ENCODE measurements at places on chromosomes 1 and 21.
A peak's percentile ranks its signal among the peaks of the same experiment; 100 is the strongest.

DNA sequence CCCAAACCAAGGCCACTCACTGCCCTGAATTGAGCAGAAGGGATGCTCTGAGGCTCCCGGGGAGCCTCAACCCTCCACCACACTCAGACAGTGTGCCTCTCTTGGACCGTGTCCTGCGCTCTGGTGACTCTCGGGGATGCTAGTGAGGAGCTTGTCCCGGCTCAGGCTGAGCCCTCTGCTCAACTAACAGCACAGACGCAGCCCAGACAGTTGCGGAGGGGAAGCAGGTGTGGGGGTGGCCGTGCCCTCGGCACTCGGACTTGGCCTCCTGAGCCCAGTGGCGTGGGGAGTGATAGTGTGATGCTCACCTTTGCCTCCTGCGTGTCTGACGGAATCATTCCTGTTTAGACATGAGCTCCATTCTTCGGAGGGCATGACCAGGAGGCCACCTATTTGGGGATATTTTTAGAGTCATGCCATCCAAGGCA lies 15.4 kb upstream of the SLC19A1 start:
- DNase-seq, result no peak

DNA sequence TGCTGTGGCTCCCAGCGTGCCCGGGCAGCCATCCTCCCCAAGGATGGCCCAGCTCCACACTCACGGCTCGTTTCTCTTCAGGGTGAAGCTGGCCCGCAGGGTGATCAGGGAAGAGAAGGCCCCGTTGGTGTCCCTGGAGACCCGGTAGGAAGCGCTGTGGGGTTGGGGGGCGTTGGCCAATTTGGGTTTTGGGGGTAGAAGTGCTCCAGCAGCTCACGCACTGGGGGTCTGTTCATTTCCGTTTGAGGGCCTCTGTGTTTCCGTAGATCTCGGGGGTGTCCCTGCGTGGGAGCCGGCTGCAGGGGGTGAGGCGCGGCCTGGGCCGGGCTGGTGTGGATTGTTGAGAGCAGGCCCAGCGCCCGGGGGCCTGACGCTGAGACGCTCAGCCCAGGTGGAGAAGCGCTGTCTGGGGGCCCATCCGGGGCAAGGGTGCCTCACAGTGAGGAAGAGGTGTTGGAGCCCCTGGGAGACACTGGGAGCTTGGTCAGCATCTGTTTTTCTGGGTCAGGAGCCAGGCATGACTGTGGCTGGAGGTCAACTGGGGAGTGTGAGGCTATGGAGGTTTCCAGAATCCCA lies 12.6 kb downstream of the COL6A1 start:
- DNase-seq, result peak; percentile 36

DNA sequence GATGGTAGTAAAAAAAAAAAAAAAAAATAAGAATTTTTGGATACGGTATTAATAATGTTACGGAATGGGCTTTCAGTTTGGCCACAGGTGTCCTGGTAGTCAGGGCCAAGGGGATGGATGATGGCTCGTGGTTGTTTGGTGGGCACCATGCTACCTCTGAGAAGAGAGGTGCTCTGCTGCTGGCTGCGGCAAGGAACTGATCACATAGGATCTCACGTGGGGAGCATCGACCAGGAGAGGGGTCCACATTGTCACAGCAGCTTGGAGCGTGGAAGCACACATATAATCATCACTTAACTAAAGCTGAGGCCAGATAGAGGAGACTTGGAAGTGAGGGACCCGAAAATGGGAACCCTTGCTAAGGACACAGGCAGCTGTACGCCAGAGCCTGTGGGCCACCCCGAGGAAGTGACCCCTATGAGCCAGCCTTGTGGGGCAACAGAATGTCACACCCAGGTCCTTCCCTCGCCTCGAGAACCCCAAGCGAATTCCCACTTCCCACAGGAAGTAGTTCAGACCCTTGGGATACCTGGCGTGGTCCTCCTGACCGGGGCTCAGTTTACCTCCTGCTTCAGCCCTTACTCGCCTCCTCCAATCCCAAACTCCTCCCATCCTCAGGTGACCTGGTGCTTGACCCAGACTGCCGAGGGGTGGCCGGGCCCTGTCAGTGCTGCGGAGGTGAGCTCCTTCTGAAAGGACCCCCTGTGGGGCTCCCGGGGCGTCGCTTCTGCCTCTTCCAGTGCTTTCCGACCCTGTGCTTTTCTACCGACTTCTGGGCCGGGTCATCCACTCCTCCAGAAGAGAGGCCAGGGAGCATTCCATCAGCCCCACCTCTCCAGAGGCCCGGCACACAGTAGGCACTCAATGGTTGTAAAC lies 222.0 kb downstream of the CAMTA1 start:
- DNase-seq, result no peak

DNA sequence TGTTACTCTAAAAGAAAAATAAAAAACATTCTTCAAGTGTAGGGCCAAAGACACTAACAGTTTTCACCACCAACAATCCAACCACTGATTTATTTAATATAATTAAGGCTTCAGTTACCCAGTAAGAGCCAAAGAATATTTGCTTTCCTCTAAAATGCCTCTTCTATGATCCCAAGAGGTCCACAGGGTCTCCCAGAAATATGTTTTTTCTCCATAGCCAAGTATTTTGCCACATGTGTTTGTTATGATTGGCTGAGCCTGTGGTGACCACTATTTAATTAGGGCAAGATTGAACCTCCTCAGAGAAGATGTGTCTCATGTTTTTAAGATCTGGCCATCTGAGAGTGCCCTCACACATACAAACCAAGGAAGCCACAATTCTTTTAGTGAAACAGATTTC lies 135.9 kb downstream of the TPR start:
- DNase-seq, result no peak

- DNase-seq, result no peak
Observed at GRCh38 chr1:107794571-107794970, 170.4 kb downstream of the VAV3 start.

DNA sequence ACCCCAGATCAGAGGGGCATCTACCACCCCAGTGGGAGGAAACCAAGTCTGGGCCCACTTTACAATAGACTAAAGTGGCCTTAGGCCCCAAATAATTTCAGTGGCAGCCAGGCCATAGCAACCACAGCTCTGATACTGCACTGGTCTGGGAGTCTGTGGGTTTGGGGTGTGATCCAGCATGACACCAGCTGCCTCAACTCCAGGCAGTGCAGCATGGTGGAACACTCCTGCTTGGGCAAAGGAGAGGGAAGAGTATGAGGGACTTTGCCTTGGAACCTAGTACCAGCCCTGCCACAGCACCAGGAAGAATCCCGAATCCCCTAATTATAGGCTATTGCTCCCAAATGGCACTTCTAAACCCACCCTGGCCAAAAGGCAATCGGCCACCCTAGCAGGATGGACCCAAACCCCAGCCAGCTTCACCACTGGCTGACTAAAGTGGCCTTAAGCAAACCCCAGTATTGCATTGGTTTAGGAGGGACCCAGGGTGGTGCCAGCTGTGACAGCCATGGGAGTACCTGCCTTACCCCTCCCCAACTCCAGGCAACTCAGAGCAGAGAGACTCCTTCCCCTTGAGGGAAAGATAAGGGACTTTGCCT lies 47.1 kb downstream of the PACC1 start:
- no peak for DNase-seq

DNA sequence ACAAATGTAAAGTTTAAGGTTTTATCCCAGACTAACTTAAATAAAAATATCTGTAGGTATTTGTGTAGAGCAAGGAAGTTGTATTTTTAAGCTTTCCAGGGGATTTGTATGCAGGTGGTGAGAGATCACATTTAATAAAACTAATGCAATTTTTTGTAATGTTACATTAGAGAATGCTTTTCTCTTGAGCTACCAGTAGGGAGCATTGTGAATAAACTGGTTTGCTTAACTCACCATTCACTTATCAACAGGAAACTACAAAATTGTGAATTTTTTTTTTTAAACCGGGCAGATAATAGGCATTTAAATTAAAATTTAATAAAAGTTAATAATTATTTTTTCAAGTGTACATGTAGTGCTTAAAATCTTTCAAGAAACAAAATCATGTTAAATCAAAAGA lies 78.6 kb downstream of the IVNS1ABP start:
- DNase-seq, result peak; percentile 62

GRCh38 chr1:39609618-39610331 lies 29.7 kb downstream of the HEYL start:
- DNase-seq, result peak; percentile 53

DNA sequence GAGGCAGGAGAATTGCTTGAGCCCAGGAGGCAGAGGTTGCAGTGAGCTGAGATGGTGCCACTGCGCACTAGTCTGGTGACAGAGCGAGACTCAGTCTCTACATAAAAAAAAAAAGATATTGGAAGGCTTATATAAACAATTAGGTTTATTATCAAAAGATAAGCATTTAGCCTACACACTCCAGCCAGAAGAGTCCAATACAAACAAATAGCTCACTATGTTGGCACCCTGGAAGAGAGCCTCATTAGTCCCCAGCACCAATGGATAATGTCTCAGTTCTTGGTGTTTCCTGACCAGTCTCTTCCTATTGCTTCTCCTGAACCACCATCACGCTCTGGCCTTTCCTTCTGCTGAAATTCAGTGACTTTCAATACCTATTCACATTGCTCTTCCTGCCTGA lies 48.6 kb upstream of the ATP1A1 start:
- no peak for DNase-seq

DNA sequence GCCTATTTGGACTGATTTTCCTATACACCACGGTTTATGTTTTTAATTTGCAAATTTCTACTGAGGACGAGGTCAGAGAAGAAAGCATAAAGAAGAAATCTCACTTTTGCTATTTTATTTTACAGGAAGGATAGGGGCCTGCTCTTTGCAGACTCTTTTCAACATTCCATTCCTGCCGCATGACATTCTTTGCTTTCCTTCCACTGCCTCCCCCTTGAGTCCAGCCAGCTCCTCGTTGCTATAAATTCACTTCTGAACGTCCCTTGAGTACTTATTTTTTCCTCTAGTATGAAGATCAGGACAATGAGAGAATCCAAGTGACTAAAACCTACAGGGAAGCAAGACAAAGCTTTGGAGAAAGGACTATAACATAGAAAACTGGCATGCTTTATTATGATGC lies 53.4 kb upstream of the PTGFR start:
- DNase-seq, result no peak

GRCh38 chr1:51175278-51175677 lies 60.8 kb upstream of the RNF11 start:
- DNase-seq, result no peak

DNA sequence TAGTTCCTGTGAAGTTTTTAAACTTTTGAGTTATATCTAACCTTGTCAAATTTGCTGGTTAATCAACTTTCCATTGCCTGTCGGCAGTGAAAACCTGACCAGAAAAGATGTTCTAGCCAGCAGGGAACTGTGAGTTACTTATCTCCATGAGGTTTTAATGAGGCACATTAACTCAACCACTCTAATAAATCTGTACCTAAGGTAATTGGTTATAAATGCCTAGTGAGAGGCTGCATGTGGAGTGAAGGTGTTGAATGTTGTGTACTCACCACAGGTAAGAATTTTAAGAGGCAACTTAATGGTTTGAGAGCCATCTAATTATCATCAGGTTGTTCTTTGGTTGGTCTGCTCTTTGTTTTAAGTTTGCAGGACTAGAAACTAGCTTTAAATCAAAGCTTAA lies 138.4 kb upstream of the LHX8 start:
- no peak for DNase-seq

DNA sequence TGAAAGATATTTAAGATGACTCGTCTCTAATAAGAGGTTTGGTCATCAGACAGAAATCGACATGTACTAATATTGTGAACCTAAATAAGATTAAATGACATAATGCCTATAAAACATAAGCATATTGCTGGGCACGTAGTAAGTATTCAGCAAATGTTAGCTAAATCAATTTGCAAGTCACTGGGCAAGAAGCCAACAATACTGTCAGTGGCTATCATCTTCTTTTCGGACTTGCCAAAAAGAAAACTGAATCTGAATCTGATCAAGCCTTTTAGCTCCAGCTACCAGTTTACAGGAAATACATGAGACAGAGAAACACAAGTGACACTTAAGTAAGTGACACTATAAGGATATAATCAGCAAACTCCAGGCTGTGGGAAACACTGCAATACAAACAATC lies 46.0 kb downstream of the RPL5 start:
- peak; percentile 42 for DNase-seq

DNA sequence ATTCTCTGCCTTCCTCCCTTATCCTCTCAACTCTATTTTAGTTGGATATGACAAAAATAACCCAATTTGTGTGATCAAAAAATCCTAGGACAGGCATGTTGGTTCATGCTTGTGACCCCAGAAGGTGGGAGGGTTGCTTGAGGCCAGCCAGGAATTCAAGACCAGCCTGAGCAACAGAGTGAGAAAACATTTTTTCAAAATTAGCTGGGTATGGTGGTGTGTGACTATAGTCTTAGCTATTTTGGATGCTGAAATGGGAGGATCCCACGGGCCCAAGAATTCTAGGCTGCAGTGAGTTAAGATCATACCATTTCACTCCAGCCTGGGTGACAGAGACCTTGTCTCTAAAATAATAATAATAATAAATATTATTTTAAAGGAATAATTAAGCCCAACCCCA lies 1383.1 kb upstream of the ADGRL2 start:
- peak; percentile 17 for DNase-seq

- DNase-seq, result no peak
Observed at GRCh38 chr1:17562375-17562774, 22.9 kb downstream of the ARHGEF10L start.

GRCh38 chr1:49163031-49163430 lies 386.3 kb upstream of the BEND5 start:
- peak; percentile 29 for DNase-seq

GRCh38 chr21:39874206-39874605 lies 7.0 kb downstream of the PCP4 start:
- DNase-seq, result no peak

DNA sequence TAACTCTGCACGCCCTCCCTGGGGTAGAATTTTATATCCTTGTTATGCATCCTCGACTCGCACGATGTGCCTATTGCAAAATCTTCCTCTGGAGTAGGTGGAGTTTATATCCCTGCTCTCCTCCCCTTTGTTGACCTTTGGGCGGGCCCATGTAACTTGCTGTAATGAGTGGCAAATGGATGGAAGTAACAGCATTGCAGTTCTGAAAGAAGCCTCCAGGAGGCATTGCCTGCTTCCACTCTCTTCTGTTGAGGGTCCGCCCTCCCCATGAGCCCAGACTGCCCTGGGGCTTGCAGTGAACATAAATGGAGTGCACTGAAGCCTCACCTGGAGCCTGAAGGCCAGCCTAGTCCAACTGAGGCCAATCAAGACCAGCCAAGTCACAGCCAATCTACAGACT lies 62.2 kb upstream of the GRIK3 start:
- DNase-seq, result no peak

Measured in GM23248 (cell line).